ENCODE measurements at places on chromosomes 7 and 10. TPM values are rescaled to one million over a fixed set of nuclear protein-coding genes. Genes with fewer than 3 reads are reported as not detected.

The MPP7 gene
- 0.27 TPM for total RNA-seq

The NME8 gene
- total RNA-seq, result not detected

The NSUN5 gene
- total RNA-seq, result 50.2 TPM

The WDFY4 gene
- total RNA-seq, result 0.67 TPM

GRCh38 chr10:34781711-34782110, 33.4 kb downstream of the PARD3 start:
- no peak for DNase-seq

GRCh38 chr10:644076-644942, 45.2 kb downstream of the DIP2C start:
- no peak for DNase-seq

GRCh38 chr7:129014501-129015101, 40.3 kb downstream of the TNPO3 start:
- DNase-seq, result no peak

- no peak for DNase-seq
These were observed 286.4 kb downstream of the WDR11 start for GRCh38 chr10:121137533-121137932.

DNA sequence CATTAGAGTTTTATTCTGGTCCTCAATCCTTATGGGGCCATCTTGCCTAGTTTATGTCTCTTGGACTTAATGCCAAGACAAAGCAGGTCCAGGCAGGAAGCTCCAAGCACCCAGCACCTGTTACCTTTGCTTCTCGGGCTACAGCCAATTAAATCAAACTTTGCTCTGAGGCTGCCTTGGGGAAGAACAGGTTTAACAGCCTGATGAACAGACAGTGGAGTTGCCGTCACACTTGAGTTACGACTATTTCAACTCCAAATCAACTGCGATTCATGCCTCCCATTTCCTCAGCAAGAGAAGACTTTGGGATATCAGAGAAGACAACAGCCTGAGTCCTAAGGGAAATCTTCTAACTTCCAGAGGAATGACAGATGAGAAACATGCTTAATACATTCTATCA, 62.2 kb downstream of the XPNPEP1 start:
- no peak for DNase-seq

DNA sequence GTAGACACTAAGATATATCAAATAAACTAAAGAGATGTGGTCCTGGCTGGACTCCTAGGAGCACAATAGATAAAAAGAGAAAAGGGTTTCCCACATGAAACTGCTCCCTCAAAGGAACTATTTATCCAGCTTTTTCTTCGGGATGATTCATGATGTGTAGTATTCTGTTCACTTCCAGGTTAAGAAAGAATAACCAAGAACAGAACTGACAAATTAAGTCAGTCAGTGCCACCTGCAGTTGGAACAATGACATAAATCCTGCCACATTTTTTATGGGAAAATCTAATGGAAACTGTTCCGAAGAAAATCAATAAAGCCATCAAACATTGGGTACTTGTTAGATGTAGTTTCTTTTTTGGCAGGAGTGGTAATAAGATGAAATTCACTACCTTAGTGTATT, 87.1 kb downstream of the POLR1F start:
- peak; percentile 80 for DNase-seq

GRCh38 chr7:117741962-117742361, 131.3 kb downstream of the CTTNBP2 start:
- DNase-seq, result no peak

- DNase-seq, result no peak
These were observed 751.9 kb upstream of the POT1 start for GRCh38 chr7:125681508-125681907.

- DNase-seq, result no peak
These were observed 52.7 kb upstream of the AGBL3 start for GRCh38 chr7:134933460-134934068.

All from HT1080 (cell line).